ENCODE measurements at places on chromosomes 13 and 19. TPM values are rescaled to one million over a fixed set of nuclear protein-coding genes. Genes with fewer than 3 reads are reported as not detected.

DNA sequence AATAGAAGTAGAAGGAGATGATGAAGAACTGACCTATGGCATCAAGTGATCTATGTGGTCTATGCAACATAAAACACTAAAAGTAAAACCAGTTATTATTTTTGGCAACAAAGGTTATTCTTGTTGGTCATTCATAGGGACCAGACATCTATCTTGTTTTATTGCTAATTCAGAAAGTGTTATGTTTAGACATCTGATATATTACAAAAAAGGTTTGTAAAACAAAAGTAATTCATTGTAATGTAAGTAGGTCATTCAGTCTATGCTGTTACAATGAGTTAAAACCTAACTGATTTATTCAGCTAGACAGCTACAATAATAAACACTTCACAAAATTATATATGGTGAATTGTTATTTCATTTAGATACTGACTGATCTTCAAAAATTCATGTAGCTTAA is 461.9 kb downstream of the PCDH17 start:
- peak; percentile 65 for ATAC-seq

DNA sequence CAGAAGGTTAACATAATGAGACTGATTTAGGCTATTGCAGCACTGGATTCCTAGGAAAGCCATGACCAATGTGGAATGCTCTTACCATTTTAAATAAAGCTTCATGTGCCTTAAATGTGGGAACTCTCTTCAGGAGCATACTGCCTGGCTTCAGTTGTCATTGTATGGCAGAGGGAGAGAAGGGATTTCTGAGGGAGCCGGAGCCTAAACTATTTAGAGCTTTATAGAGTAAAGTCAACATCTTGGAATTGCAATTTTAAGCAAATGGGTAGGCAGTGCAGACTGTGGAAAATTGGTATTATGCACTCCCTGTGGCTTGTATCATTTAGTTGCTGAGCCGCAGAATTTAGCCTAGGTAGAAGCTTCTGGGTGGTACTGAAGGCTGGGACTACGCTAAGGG is 2041.4 kb downstream of the PCDH9 start:
- ATAC-seq: no peak

GRCh38 chr19:55080121-55080967 is 4.7 kb downstream of the EPS8L1 start:
- peak; percentile 69 for ATAC-seq

- no peak for ATAC-seq
Observed at GRCh38 chr13:51349016-51349415, 9.5 kb downstream of the SERPINE3 start.

GRCh38 chr19:14699641-14700040 is 9.8 kb downstream of the ZNF333 start:
- no peak for ATAC-seq

DNA sequence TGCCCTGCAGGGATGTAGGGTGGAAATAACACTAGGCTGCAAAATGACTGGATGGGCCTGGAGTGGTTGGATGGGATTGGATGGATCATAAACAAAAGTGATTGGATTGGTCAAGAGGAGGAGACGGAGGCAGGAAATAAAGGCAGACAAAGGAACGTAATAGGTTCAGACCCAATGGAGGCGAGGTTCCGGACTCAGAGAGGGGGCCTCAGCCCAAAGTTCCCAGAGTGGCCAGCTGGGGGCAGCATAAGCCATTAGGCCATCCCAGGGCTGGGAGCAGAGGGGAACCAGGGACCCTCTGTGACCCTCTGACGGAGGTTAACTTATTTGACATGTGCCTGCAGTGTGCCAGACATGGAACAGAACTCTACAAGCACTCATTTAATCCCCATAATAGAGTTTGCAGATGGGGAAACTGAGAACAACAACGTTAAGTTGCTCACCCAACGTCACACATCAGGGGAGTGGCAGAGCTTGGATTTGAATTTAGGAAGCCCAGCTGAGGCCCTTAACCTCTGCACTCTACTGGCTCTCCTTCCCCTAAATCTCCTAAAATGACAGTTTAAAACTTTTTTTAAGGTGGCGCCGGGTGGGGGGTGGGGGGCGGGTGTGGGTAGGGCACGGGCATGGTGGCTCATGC is 15.3 kb upstream of the MAP1S start:
- no peak for ATAC-seq

GRCh38 chr19:36572593-36573019 is 486 bp downstream of the ZNF529 start:
- no peak for ATAC-seq

The ADGRE1 gene
- total RNA-seq: not detected

- no peak for ATAC-seq
Observed at GRCh38 chr13:105364191-105364590, 1171.3 kb downstream of the EFNB2 start.

The ATP8B3 gene
- total RNA-seq: 0.52 TPM

DNA sequence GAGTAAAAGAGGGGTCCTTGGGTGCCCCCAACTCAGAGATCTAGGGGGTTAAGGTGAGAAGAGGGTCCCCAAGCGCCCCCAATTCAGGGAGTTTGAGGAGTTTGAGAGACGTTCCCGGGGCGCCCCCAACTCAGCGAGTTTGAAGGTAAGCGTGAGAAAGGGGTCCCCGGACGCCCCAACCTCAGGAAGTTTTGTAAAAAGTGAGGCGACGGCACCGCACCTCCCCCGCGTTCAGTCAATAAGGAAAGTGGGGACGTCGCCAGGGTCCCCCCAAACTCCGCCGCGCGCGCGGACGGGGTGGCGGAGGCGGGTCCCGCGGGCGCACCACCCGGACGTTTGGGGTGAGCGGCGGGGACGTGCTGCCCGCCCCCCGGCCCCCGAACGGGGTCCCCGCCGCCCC is 353 bp downstream of the RFX2 start:
- no peak for ATAC-seq

The USHBP1 gene
- total RNA-seq: 0.09 TPM

DNA sequence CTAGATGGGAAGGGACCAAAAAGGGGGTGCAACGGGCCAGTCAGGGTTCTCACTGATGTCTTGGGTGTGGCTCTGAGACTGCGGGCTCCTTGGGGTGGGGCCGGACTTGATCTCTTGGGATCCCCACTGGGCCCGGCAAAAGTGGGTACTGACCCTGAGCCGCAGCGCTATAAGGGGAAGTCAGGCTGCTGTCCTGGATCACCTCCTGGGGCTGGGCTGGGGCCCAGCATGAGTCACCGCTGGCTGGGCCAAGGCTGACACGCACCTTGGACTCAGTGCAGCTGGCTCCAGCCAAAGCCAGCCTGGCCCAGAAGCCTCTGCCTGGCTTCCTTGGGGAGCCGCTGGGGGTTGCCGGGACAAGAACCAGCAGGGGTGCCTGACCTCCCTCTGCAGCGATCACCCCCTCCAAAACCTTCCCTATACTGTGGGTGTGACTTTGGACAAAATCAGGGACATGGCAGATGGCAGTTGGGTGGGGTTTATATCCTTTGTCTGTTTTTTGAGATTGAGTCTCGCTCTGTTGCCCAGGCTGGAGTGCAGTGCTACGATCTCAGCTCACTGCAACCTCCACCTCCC is 617 bp upstream of the IQCN start:
- ATAC-seq: peak; percentile 21

- ATAC-seq: no peak
Observed at GRCh38 chr13:27966641-27967202, 2.4 kb downstream of the CDX2 start.

The TBCB gene
- total RNA-seq: 139 TPM

DNA sequence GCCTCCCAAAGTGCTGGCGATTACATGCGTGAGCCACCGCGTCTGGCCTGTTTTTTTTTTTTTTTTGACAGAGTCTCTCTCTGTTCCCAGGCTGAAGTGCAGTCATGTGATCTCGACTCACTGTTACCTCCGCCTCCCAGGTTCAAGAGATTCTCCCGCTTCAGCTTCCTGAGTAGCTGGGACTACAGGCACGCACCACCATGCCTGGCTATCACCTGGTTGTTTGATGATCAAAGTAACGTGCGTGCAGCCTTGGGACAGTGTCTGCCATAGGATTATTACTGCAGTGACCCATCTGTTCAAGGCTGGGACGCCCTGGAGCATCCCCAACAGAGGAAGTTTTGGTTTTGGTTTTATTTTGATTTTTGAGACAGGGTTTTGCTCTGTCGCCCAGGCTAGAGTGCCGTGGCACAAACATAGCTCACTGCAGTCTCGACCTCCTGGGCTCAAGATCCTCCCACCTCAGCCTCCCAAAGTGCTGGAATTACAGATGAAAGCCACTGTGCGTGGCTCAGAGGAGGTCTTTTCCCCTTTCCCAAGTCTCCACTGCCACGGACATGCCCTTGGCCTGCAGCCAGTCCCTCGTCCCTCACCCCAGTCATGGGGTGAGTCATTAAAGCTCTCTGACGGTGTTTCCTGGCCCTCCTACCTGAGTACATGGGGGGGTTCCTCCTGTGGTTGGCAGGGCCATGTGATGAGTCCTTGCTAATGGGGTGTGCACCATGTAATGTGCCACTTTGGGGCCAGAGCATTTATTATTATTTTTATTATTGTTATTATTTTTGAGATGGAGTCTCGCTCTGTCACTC is 65.6 kb downstream of the IER2 start:
- no peak for ATAC-seq

The ZNF560 gene
- 0.10 TPM for total RNA-seq

Measured in motor neuron (in vitro differentiated cells).